Cortex of kidney (tissue), 1 donor: ENCODE measurements at places on chromosomes 16 and 17.

DNA sequence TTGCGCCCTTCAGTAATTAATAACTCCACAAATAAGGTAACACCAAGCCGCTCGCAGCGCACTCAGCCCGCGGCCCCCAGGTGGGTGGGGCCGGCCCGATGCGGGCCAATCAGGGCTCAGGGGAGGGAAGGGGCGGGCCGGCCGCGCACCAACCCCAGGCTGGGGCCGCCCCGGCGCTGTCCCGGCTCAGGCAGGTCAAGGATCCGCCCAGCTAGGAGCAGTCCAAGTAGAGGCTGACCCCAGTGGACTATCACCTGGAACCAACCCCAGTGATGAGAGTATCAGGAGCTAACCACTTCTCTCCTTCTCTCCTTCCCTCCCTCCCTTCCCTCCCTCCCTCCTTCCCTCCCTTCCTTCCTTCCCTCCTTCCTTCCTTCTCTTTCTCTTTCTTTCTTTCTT lies 110.8 kb downstream of the C16orf78 start:
- DNase-seq: no peak

GRCh38 chr17:193841-194806 lies 12.7 kb upstream of the DOC2B start:
- DNase-seq: no peak

- no peak for DNase-seq
Observed at GRCh38 chr16:80687606-80688005, 116.8 kb downstream of the CDYL2 start.

GRCh38 chr17:51071556-51071955 lies 49.1 kb downstream of the SPAG9 start:
- no peak for DNase-seq

- DNase-seq: no peak
Observed at GRCh38 chr16:87361916-87362619, 21.5 kb downstream of the FBXO31 start.

GRCh38 chr17:72146371-72146770 lies 25.6 kb downstream of the SOX9 start:
- DNase-seq: no peak

GRCh38 chr17:15434956-15435355 lies 32.5 kb downstream of the CDRT4 start:
- DNase-seq: no peak
